ENCODE measurements at places on chromosomes 3 and 15.

DNA sequence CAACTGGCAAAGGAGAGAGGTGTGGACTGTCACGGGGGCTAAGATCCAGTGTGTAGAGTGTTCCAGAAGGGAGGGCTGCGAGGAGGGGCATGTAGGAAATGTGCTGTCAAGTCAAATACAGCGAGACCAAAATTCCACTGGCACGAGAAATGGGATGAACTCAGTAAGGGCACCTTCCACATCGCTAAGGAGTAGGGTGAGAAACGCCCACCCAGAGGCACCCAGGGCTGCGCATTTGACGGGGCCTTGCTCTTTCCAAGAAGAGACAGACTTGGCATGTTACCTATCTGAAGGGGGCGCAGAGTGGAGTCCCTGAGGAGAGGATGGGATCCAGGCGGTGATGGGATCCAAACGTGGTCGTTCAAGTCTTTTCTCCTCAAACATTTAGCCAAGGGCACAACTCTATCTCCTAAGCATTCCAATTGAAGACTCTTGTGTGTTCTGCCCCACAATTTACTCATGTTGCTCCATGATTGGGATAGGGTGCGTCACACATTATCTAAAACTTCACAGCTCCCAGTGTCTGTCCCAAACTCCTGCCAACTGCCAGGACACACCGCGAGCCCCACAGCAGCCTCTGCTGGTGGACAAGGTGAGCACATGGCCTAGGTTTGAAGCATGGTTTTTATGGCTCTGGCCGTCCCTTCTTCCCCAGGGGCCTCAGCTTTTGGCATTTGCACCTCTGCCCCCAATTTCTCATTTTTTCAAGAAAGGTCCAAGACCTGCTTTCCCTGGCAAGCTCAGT, 7.6 kb downstream of the SELENOS start:
- no peak for DNase-seq

DNA sequence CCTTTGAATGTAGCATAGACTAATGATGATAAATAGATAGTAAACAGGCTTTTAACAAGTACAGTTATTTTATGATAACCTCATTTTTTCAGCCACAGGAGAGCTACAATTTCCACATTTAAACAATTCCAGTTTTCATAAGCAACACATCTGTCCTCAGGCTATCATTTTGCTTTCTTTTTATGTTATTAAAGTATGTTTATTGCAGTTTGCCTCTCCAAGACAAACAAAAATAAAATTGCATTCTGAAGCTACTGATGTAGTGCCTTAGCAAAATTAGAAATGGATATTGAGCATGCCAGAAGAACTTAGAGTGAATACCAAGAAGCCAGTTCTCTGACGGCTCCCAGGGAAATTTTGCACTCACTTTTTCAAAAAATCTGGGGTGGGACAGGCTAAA, 140.6 kb upstream of the ABHD17C start:
- DNase-seq: no peak

GRCh38 chr3:136547293-136547692, 204.9 kb downstream of the STAG1 start:
- DNase-seq: no peak

GRCh38 chr3:113557374-113557773, 25.0 kb downstream of the SIDT1 start:
- no peak for DNase-seq

DNA sequence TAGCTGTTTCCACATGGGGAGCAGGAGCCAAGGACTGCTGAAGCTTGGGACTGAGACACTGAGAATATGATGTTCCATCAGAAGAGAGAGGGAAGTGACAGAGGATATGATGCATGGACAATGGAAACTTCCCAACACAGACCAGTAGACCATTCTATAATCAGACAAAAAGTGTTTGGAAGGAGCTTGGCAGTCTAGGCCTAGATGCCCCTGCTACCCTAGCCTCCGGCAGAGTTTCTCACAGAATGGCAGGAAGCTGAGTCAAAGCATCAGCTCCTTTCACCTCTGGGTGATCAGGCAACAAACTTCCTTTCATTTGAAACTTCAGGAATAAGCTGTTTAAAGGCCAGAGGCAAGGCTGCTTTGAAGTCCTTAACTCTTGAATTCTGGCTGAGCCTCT, 222.0 kb downstream of the NEK10 start:
- no peak for DNase-seq

DNA sequence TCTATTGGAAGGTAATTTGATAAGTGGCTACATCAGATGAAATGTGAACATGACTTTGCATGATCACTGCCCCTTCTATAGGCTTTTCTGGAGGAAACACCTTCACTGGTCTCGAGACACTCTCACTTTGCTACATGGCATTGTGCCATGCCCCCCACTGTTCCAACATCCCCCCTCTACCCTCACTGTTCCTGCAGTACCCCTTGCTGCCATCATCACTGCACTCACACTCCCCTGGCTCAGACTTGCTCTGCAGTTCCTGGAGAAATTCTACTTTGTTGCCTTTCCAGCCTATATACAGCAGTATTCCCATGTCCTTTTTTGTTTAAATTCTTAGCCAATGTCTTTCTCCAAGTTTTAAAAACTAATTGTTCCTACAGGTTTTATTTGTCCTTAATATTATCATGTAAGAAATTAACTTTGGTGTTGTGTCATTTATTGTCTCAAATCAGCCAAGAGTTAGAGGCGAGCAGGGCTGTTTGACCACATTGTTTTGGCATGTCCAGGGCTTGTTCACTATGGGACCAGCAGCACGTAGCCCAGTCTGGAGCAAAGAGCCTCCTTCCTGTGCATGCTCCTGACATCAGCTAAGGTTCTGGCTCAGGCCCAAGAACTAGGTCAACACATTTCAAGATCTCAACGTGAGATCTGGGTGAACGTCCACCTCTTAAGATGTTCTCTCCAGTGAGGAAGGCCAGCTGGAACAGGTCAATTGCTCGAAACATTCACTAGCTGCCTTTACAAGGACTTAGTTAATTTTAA, 246.4 kb downstream of the SLC9A9 start:
- no peak for DNase-seq

GRCh38 chr3:149356630-149357029, 20.8 kb downstream of the TM4SF1 start:
- no peak for DNase-seq

GRCh38 chr3:71725271-71725991, at the start of gene EIF4E3:
EIF4E3 (minus strand) TSS chr3:71725402; CDS start chr3:71725367, 35 bp downstream.
- no peak for DNase-seq

DNA sequence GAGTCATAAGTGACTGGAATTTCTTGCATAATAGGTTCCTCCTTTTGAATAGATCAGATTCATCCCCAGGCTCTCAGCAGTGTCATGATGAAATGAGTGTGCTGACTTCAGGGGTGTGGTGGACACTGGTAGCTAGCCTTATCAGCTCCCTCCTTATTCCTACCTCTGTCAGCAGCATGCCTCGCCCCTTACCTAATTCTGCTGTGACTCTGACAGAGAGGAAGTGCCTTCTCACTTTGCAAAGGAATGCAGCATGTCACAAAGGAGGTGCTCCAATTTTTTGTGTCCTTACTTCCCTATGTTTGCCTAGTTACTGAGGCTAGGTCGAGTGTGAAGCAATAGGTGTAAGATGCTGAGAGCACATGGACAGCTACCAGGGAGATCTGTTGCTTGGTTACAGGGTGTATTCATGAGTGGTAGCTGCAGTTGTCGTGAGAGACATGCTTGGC, 90.6 kb downstream of the TNFAIP8L3 start:
- no peak for DNase-seq

GRCh38 chr3:164479406-164479805, 598.9 kb downstream of the SI start:
- DNase-seq: peak; percentile 30

DNA sequence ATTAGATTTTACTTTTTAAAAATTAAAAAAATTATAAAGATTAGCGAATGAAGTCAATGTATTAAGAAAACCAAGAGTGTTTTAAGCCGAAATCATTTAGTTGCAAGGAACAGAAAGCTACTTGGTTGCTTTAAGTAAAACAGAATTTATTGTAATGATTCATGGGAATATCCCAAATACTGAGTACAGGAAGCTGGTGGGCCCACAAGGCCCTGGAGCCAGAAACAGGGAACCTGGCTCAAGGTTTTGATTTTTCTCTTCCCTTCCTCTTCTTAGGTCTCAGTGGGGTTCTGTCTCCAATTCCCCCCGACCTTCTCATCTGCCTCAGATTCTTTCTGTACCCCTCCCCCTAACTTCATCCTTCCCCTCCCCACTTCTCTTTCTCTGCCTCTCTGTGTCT, 229.0 kb downstream of the TLE3 start:
- DNase-seq: no peak

- DNase-seq: no peak
These were observed 93.6 kb upstream of the CFAP20DC start for GRCh38 chr3:59143447-59143846.

Data from NCI-H446 (cell line).